ENCODE measurements at places on chromosomes 3 and 15.

GRCh38 chr3:13057282-13058040 lies 15.8 kb downstream of the IQSEC1 start:
- DNase-seq, result no peak

DNA sequence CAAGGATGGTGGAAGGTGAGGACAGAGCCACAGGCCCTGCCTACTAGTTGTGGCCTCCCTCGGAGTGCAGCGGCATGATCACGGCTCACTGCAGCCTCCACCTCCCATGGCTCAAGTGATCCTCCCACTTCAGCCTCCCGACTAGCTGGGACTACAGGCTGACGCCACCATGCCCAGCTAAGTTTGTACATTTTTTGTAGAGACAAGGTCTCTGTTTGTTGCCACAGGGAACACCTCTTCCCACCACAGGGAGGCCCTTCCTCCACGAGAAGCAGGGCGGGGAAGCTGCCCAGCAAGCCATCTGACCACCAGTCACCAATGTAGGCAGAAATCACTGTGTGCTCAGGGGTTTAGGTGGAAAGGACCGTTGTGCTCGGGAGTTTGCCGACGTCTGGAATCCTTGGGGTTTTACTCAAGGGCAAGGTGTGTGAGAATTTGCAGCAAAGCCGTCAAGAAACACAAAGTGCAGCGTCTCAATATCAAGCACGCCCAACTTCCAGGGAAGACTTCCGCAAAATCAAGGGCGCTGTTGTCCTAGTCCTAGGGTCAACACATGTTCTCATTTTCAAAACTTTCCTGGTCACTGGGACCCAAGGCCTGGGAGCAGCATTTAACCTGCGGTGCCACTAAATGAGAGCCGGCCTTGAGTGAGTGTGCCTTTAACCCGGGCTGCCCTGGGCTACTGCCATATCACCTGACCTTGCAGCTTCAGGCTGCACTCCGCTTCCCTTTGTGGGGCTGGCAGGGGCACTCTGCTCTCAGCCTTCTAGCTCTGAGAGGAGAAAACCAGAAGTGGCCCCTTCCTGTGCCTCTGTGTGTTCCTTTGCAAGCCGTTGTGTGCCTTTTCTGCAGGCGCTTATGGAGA lies 65.7 kb downstream of the SLC12A8 start:
- DNase-seq, result no peak

DNA sequence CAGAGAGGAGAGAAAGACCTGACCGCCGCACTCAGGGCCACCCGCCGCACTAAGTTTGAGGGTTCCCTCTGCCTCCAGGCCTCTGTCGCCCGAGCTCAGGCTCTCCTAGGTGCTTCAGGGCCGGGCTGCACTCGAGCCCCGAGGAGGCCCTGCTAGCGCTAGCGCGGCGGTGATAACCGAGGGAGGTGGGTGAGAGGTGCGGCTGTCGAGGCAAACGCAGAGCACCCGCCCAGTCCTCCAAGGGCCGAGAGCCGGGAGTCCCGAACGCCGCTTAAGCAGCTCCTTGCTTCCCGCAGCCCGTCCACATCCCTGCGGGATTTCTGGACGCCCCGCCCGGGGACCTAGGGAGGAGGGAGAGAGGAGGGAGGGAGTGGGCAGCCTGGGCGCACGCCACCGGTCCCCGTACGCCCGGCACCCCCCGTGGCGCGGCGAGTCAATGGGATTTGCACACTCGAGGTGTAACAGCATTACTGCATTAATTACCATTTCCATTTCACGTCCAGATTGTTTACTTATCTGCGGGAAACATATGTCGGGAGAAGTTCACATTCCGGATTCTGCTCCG lies 6.8 kb downstream of the SOX14 start:
- no peak for DNase-seq

- DNase-seq, result no peak
These were observed 99.6 kb downstream of the TMCC1 start for GRCh38 chr3:129793942-129794310.

DNA sequence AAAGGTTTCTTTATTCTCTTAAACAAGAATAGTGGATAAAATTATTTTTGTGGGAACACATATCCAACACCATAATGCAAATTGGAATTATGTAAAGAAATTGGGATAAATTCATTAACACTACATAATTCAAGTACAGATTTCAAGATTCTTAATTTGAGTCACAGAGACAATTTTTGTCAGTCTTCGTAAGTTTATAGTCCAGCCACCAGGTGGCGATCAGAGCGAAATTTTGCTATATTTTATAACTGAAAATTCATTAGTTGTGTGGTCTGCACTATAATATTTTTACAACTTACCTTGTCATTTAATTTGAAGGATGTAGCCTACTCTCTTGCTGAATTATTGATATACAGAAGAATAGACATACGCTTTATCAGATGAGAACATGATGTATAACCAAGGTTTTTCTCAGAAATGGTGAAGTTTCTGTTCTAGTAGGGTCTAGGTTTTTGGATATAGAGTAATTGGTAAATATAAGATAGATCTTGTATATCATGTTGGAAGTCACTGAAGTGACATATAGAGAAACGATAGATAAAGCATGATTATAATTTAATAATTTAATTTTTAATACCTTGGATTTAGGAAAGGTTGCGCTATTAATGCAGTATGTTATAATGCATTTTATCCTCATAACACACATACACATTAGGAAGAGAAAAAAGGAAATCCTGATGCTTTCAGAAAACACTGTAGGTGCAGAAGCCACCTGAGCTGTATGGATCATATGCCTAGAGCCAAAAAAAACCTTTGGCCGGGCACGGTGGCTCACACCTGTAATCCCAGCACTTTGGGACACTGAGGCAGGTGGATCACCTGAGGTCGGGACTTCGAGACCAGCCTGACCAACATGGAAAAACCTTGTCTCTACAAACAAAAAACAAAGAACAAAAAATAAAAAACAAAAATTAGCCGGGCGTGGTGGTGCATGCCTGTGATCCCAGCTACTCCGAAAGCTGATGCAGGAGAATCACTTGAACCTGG lies 31.7 kb downstream of the PLSCR4 start:
- no peak for DNase-seq

GRCh38 chr3:98812851-98813374 lies 49.8 kb downstream of the ST3GAL6 start:
- DNase-seq, result no peak

DNA sequence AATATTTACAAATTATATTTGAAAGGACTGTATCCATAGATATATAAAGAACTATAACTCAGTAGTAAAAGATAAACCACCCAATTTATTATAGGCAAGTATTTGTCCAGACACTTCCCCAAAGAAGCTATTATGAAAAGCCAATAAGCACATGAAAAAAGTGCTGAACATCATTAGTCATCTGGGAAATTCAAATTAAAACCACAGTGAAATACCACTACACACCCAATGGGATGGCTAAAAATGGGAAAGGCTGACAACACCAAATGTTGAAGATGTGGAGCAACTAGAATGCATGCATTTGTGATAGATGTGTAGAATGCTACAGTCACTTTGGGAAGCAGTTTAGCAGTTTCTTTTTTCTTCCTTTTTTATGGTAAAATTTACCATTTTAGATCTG lies 147.0 kb downstream of the PDE8A start:
- no peak for DNase-seq

DNA sequence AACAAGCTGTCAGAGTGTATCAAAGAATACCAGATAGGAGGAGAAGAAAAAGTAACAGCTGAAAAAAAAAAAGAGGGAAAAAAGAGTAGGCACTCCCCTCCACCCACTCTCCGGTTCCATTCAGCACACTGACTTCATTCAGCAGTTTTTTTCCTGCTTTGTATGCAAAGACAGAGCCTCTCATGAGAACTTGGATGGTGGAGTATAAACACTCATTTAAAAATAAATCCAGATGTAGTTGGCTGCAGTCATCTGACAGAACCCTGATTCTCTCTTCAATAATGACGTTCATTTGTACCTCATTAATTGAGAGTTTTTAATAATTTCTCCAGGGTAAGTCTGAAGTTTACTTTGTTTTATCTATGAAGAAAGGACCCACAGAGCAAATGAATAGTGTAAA lies 81.0 kb downstream of the TMEM108 start:
- DNase-seq, result no peak

GRCh38 chr3:161413855-161414210 lies 42.5 kb upstream of the SPTSSB start:
- DNase-seq, result no peak

GRCh38 chr15:74669627-74670026 lies 26.2 kb downstream of the EDC3 start:
- DNase-seq, result no peak

DNA sequence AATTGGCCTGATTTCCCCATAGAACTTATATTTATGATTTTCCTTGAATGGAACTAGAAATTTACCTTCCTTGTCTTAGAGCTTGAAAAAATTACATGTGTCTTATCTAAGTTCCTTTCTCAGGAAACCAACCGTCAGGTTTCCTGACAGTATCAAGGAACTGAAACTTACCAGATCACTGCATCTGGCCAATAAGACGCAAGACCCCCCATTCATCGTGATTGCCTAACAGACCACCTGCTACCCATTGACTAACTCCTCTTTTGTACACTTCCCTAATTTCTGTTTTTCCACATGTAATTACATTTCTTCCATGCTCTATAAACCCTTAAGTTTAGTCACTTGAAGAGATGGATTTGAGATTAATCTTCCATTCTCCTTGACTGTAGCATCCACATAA lies 517.2 kb upstream of the CBLB start:
- no peak for DNase-seq

GRCh38 chr3:27613846-27614500 lies 108.2 kb downstream of the EOMES start:
- DNase-seq, result no peak

DNA sequence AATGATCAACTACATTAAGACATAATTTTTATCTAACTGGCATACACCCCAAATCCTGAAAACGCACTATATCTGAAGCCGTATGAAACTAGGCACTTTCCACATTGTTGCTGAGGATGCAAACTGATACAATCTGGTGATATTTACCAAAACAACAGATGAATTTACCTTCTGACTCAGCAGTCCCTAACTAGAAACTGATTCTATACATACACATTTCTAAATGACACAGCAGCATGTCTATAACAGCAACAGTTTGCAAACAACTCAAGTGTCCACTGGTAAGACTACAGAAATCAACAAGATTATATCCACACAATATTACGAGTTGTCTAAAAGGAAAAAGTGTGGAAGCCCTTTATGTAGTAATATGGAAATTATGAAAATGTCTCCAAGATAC lies 22.9 kb downstream of the SECISBP2L start:
- no peak for DNase-seq

GRCh38 chr3:128878556-128879124 lies 780 bp upstream of the ACAD9 start:
- no peak for DNase-seq

GRCh38 chr15:68304589-68305337 lies 27.2 kb downstream of the FEM1B start:
- no peak for DNase-seq

DNA sequence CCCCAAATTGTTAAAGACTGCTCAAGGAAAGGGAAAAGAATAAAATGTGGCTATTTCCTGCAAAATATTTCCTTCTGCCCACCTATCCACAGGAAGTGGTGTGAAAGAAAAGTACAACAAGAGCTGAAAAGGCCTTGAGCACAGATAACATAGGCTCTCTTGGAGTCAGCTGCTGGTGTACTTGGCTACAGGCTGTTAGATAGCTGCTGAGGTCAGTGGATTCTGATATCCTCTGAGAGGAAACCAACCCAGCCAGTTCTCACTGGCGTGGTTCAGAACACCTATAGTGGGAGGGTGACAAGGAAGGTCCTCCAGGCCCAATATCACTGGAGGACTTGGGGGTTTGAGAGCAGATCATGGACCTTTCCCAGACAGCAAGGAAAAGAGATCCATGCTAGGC lies 124.4 kb upstream of the GAP43 start:
- no peak for DNase-seq

DNA sequence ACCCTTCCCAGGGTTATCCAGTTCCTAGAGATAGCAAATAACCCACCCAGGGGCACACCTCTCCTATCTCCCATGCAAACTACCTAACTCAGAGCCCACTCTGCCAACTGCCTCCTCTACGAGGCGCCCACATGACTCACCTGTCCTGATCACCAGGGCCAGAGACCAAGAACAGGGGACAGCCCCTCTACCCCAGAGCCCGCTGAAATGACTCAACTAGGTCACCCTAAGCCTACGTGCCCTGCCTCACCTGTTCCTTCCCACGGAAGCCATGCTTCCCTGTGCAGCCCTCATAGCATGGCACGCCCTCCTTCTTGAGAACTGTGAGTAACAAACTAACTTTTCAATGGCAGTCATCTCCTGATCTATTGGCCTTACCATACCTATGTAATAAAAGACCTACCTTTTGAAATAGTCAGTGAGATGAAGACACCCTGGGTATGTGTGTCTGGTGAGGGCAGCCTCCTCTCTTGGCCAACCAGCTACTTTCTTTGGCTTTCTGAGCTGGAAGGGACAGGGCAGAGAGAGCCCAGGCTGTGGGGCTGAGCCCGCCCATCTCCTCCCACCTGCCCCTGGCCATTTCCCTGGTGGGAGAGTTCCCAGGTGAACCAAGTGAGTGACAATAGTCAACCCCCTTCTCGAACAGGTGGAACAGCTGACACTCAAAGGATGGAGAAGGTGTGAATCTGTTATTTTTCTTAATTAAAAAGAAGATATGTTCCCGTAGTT lies 25.5 kb upstream of the PRR23E start:
- DNase-seq, result no peak

DNA sequence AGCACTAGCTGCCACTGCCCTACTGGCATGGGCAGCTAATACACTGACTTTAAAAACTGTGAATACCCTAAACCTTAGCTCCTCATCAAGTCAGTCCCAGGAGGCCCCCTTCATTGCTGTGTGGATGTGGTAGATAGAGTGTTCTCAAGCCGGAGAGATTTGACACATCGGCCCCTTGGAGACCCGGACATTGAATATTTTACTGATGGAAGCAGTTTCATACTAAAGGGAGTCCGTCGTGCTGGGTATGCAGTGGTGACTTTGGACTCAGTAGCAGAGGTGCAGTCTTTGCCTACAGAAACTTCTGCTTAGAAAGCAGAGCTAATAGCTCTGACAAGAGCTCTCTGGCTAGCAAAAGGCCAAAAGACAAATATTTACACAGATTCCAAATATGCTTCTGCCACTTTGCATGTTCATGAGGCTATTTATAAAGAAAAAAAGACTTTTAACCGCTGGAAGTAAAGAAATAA lies 17.5 kb downstream of the CCR4 start:
- no peak for DNase-seq

- no peak for DNase-seq
These were observed 86.4 kb upstream of the ABHD17C start for GRCh38 chr15:80608688-80609087.

- no peak for DNase-seq
These were observed 27.0 kb upstream of the ITPKA start for GRCh38 chr15:41466711-41467110.

GRCh38 chr3:141336672-141337522 lies 31.4 kb upstream of the ZBTB38 start:
- no peak for DNase-seq

- DNase-seq, result no peak
These were observed 2.8 kb downstream of the LSAMP start for GRCh38 chr3:116442331-116443021.

Measured in stimulated activated naive CD4-positive, alpha-beta T cell (primary cell).